ENCODE measurements at places on chromosomes 4 and X.

DNA sequence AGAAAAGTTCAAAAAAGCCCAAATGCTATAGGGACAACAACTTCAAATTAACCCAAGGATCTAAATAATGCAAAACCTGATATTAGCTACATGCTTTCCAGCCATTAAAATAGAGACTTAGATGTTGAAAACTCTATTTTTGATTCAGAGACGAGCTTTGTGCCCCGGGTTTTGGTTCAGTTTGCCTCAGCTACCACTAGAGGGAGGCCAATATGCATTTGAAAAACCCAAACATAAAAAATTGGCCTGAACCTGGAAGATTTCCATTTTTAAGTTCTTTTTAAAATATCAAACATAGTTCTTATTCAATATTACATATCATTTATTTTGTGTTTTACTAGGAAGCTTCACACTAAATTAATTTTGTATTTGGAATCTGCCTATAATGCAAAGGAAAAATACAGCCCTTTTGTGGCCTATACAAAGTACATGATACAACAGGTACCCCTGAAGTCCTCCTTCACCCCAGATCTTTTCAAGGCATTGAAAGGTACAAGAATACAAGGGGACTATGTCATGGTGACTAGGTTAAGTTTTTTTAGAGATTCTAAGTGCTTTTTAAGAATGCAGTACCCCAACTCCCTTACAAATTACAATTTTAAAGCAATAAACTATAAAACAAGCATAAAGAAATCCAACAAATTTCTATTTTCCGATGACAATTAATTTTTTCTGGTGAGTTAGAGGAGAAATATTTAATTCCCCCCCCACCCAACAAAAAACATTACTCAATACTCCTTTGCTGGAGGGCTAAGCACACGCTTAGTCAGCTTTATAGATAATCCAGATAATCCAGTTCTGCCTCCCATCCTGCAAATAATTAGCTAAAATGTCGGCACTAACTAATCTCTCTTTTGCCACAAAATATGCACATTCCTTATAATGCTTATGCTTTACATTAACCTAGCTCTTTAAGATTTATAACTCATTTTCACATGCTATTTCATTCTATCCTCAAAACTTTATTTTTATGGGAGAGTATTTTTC, 97.7 kb upstream of the PTPN13 start:
- DNase-seq, result no peak

- no peak for DNase-seq
Measured at GRCh38 chrX:69179380-69179911, 14.2 kb upstream of the PJA1 start.

DNA sequence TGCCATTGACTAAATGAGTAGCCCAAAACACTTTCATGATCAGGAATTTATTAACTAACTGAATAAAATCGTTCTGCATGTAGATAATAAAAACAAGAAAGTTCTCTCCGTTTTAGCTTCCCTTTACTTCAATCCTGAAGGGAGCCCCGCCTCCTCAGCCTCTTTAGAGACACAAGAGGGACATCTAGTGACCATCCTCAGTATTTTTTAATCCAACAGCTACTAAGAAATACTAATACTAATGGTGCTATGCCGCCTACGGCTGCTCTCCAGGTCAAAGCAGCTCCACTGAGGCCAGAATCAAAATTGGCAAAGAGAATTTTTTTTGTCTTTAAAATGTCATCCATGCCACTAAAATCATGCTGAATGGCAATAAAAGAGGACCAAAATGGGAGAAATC, 3.2 kb upstream of the PCDH19 start:
- DNase-seq, result no peak

DNA sequence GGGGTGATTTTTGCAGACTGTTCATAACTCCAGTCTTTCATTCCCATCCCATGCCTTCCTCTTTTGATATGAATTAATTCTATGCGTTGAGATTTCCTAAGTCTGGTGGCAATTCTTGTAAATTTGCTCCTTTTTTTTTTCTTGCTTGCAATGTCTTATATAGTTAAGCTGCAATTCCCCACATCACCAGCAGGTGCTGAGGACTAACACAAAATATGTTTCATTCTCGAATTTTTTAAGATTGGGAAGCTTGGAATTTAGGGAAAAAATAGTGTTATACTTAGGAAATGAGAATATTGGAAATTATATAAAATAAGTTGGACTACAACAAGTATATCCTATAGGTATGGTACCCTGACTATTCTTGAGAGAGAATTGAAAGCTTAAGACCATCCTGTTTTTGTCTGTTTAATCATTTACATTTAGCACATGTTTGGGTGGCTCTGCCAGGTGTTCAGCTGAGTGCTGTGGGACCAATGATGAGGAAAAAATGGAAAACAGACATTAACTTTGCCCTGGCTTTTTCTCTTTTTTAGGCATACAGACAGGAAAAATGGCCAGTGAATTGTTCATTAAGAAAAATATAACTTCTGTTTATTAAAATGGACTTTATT, 30.2 kb downstream of the AFF2 start:
- no peak for DNase-seq

GRCh38 chrX:21655901-21656586, 2.1 kb downstream of the KLHL34 start:
- DNase-seq, result no peak

GRCh38 chrX:153686711-153687110, 1.0 kb upstream of the SLC6A8 start:
- no peak for DNase-seq

GRCh38 chr4:89657931-89658700, 178.8 kb downstream of the SNCA start:
- no peak for DNase-seq

GRCh38 chrX:46433892-46434291, 111.3 kb downstream of the ZNF674 start:
- no peak for DNase-seq

DNA sequence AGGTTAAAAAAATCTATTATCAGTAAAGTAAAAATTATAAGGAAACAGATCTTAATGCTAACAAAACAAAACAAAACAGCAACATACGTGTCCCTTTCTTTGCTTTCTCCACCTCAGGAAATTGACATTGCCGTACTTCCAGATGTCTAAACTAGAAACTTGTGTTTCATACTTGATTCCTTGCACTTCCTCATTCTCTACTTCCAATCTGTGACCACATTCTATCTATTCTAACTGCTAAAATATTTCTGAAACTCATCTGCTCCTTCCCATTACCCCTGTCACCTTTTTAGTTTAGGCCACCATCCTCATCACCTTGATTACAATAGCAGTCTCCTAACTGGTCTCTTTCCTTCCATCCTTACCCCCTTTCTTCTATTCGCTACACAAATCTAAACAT, 22.5 kb upstream of the RPA4 start:
- no peak for DNase-seq

GRCh38 chr4:147481577-147482109, 746 bp downstream of the EDNRA start:
- no peak for DNase-seq

- no peak for DNase-seq
Measured at GRCh38 chrX:7872042-7872441, 29.1 kb downstream of the VCX start.

DNA sequence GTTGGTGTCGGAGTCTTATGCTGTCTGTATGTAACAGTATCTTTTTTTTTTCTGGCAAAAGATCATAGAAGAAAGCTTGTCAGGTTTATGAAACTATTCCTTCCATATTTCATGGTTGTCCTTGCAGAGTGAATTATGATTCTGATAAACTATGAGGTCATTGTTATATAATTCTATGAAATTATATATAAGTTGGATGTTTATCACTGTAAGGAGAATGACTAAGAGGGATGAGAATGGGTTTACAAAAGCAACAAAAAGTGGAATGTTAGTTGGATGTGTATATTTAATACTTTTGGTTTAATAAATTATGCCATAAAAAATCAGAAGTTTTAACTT, 43.1 kb downstream of the RAPGEF2 start:
- DNase-seq, result no peak

GRCh38 chrX:39445336-39445735, 644.1 kb downstream of the MID1IP1 start:
- peak; percentile 4 for DNase-seq

GRCh38 chrX:39883666-39884065, 214.1 kb downstream of the BCOR start:
- peak; percentile 14 for DNase-seq

DNA sequence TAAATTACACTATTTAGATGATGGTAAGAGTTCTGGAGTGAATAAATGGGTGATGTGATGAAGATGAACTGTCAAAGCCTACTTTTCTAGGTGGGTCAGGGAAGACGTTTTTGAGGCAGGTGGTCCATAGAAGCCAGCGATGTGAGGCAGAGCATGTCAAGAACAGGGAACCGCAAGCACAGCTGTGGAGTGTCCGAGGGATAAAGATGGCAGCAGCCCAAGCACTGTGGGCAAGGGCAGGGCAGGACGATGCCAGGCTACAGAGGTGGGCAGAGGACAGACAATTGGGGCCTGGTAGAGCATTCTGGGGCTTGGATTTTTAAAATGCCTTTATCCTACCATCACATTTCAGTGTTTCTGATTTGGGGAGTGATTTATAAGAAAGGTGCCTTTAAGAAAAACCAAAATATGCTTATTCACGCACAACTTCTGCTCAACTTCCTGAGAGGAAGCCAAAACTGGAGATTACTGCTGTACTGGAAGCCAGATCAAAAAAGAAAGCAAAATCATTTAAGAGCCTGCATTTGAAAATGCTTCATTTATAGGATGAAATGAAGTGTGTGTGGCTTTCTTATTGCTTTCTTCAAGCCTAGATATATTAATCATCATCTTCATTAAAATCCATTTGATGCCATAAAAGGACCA, 119.0 kb upstream of the WDR17 start:
- DNase-seq, result no peak

- DNase-seq, result no peak
Measured at GRCh38 chr4:120065974-120066516, 603 bp downstream of the MAD2L1 start.

- no peak for DNase-seq
Measured at GRCh38 chr4:71095545-71095944, 102.1 kb downstream of the DCK start.

DNA sequence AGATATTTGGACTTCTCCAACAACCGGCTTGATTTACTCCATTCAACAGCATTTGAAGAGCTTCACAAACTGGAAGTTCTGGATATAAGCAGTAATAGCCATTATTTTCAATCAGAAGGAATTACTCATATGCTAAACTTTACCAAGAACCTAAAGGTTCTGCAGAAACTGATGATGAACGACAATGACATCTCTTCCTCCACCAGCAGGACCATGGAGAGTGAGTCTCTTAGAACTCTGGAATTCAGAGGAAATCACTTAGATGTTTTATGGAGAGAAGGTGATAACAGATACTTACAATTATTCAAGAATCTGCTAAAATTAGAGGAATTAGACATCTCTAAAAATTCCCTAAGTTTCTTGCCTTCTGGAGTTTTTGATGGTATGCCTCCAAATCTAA, 19.3 kb upstream of the TLR8 start:
- no peak for DNase-seq

GRCh38 chr4:149056615-149057014, 614.4 kb upstream of the NR3C2 start:
- DNase-seq, result no peak

DNA sequence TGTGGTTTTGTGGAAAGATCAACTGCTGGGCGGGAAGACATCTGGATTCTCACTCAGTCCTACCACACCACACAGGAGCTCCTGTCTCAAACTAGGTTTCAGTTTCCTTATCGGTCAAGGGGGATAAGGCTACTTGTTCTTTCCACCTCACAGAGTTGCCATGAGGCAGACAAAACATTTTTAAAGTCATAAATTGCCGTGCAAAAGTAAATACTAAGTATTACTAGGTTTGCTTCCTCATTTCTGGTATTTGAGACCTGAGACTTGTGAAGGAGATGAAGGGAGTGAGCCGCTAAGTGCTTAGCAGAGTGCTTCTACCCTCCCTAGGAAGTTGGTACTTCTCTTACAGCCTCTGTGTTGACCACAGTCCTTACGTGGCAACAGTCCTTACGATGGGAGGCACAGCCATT, 1.5 kb downstream of the LAP3 start:
- no peak for DNase-seq
